Panc1 (cell line): ENCODE measurements at places on chromosomes 5 and 9. TPM values are rescaled to one million over a fixed set of nuclear protein-coding genes. Genes with fewer than 3 reads are reported as not detected.

ICE1 gene
- 38.3 TPM for total RNA-seq

F12 gene
- total RNA-seq = 13.4 TPM

MEIKIN gene
- not detected for total RNA-seq

MAT2B gene
- 52.1 TPM for total RNA-seq

CBY3 gene
- 0.39 TPM for total RNA-seq

CNTNAP3 gene
- total RNA-seq = 8.8 TPM

EIF4E1B gene
- not detected for total RNA-seq

AMBP gene
- 1.7 TPM for total RNA-seq

SPATA31C1 gene
- not detected for total RNA-seq

CACNA1B gene
- total RNA-seq = 0.49 TPM

ACOT12 gene
- 0.74 TPM for total RNA-seq

DDX46 gene
- total RNA-seq = 90.8 TPM

CDH9 gene
- 0.10 TPM for total RNA-seq

LRRC14B gene
- total RNA-seq = 0.82 TPM

TLN1 gene
- total RNA-seq = 347 TPM

HTR4 gene
- not detected for total RNA-seq

FTMT gene
- total RNA-seq = not detected

IFNB1 gene
- total RNA-seq = not detected

TLR4 gene
- 0.33 TPM for total RNA-seq

LECT2 gene
- not detected for total RNA-seq

ADAMTSL1 gene
- not detected for total RNA-seq

HSD17B4 gene
- 107 TPM for total RNA-seq

STXBP1 gene
- total RNA-seq = 67.5 TPM

C8G gene
- total RNA-seq = 2.9 TPM

PRR16 gene
- not detected for total RNA-seq

ANXA2R gene
- 6.2 TPM for total RNA-seq

SH3TC2 gene
- total RNA-seq = 0.33 TPM

CCDC112 gene
- total RNA-seq = 5.6 TPM

ANKRD18A gene
- total RNA-seq = 9.6 TPM

DPH7 gene
- 35.9 TPM for total RNA-seq

LOX gene
- 0.62 TPM for total RNA-seq

IQGAP2 gene
- 0.59 TPM for total RNA-seq

LHX3 gene
- total RNA-seq = 0.13 TPM

TEK gene
- not detected for total RNA-seq

EXD3 gene
- 9.2 TPM for total RNA-seq

TMEM174 gene
- total RNA-seq = not detected

PCDH12 gene
- total RNA-seq = not detected
